ENCODE measurements at places on chromosomes 3 and 15. TPM values are rescaled to one million over a fixed set of nuclear protein-coding genes. Genes with fewer than 3 reads are reported as not detected.

DNA sequence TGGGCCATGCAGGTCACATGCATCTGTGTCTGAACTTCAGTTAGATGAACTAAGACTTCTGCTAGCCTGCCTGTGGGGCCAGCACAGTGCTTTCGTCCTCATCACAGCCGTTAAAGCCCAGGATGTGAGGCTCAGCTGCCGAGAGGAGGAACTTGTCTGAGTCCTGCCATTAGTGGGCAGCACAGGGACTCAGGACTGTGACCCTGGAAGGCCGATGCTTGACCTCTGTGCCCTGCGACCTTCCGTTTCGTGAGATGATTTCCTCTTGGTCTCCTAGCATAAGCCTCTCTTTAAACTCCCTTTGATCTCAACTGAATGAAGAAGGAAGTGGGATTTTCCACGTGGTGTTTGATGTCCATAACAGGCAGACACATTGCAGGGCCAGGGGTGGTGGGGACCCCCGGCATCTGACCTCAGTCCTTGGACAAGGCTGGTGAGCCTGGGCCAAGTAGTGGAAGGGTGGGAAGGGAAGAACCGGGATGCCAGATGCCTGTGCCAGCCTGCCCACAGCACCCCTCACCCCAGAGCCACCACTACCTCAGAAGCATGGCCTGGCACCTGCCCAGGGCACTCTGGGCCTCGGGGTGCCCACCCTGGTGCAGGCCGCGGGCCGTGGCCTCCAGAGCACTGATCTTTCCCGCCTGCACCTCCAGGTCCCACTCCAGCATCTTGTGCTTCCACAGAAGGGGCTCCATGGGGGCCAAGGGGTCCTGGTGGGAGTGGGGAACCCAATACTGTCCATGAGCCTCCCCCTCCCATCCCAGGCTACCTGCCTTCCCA, 21.6 kb downstream of the PLA2G4B start:
- DNase-seq: no peak

DNA sequence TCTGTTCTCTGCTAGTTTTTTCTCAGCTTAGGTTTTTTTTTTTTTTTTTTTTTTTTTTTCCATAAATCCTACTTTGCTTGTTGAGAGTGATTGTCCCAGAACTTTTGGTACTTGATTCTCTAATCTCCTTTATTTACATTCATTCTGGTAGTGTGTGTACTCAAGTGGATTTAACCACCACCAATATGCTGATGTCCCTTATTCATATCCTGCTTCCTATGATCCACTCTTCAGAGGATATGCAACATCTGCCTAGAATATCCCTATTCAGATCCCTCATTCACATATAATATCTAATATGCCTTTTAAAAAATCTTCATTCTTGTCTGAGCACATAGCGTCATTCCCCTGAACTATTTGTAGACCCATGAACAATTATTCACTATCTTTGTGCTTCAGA, 342.9 kb downstream of the VGLL3 start:
- DNase-seq: no peak

DNA sequence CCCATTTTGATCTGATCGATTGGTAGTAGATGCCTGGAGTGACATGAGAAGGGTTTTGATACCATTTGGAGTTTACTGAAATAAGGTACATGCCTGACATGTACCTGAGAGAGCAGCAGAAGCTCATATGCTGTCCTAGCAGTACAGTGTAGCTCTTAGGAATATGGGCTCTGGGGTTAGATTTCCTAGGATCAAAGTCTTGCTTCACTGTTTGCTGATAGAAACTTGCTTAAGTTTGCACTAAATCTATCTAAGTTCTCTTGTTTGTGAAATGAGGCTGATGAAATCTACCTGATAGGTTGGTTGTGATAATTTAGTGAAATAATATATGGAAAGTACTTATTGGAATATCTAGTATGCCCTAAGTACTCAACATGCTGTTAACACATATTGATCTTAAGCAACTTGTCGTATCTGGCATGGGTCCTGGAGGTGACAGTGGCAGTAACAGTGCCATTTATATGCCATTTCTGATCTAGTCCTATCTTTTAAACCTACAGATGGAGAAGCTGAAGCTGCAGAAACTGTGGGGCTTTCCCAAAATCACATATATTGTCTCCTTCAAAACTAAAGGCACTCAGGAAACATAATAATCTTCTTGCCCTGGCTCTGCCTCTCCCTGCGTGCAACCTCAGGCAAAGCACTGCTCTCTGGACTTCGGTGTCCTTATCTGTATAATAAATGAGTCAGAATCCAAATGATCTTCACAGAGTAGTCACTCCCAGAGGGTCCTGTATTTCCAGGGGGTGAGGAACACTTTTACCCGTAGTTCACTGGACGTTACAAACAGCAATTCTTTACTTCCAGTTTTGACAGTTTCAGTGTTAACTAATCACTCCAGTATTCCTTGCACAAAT, 223.6 kb upstream of the SETMAR start:
- no peak for DNase-seq

DNA sequence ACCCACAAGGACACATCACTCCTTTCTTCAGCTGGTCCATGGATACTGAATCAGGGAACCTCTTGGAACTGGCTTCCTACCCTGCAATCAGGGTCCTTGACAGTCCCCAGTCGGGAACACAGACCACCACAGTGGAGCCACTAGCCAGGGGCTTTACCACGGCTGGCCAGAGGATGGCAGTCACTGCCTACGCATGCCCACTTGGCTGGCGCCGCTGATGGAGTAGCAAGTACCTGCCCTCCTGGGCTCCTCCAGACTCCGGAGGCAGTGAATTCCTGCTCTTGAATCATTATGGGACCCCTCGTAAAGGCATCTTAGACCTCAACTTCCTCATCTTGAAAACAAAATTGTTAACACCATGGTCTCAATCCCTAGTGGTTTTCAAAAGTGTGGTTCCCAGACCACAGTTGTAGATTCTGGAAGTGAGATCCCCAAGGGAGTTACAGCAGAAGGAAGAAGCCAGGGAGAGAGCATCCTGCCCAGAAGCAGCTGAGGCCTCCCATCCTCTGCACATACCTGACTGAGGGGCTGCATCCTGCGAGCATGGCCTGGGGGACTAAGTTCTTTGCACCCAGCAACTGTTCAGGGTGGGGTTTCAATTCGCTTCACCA, 9.1 kb upstream of the SKIC8 start:
- peak; percentile 97 for DNase-seq

GRCh38 chr3:126360046-126360713, 3.0 kb upstream of the KLF15 start:
- no peak for DNase-seq

GRCh38 chr3:69091389-69092029, 6.8 kb downstream of the ARL6IP5 start:
- no peak for DNase-seq

DNA sequence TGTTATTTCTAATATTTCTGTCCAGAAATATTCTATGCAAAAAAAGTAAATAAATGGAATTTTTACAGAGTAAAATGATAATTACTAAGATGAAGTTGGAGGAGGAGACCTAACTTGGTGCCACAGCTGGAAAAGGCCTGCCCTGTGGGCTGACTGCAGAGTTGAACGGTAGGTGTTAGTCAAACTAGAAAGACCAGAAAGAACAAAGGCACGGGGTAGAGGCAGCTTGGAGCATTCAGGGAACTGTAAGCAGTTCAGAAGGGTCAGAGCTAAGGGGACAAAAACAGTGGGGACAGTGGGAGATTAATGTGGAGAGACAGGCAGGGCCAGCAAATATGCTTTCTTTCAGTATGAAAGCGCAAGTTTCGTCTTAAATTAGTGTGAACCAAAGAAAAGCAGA, 39.3 kb upstream of the PTPRG start:
- DNase-seq: peak; percentile 64

DNA sequence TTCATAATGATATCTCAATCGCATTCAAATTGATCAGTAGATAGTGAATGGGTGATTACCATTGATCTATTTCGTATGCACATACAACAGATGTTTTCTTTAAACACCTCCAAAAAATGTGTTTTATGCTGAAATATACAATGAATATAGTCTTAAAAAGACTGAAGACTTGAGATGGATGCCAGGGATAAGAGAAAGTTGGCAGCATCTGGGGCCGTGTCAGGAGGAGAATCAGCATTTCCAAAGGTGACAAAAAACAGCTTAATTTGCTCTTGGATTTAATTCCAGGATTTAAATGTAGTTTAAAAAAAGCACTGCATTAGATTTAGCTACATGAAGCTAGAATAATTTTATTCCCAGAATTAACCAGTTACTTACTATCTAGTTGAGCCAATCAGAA, 199.7 kb upstream of the CNTN3 start:
- no peak for DNase-seq

GRCh38 chr3:56682462-56683121, 473 bp downstream of the TASOR start:
- DNase-seq: peak; percentile 87

CFAP91 gene
- 5.1 TPM for total RNA-seq

BCL2A1 gene
- not detected for total RNA-seq

IL5RA gene
- total RNA-seq: not detected

DYNLT2B gene
- total RNA-seq: 18.8 TPM

Measured in endodermal cell (in vitro differentiated cells).